ENCODE measurements at places on chromosomes 12 and 14.

- no peak for DNase-seq
These were observed 194.4 kb downstream of the KIF26A start for GRCh38 chr14:104332634-104333270.

GRCh38 chr12:122366685-122367475 is 55.6 kb downstream of the CLIP1 start:
- DNase-seq, result no peak

DNA sequence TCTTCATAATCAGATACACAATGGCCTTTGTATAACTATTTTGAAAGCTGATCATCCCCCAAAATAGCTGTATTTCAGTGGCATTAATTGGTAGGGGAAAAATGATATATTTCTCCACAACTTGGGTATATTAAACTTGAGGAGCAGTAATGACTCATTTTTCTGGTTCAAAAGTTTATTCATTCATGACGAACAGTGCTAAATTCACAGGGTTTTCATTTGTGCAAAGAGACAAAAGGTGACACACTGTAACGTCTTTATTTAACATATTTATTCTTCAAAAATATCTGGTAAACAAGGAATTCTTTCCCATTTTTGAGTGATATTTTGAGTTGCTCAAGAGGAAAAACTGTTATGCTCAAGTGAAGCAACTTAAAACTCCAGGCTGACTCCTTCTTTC is 415.5 kb upstream of the SOX5 start:
- DNase-seq, result no peak

- no peak for DNase-seq
These were observed 34.1 kb downstream of the ERH start for GRCh38 chr14:69363964-69364363.

GRCh38 chr12:107436376-107436775 is 249.2 kb upstream of the PWP1 start:
- DNase-seq, result no peak

GRCh38 chr14:59425322-59425935 is 39.8 kb downstream of the GPR135 start:
- no peak for DNase-seq

DNA sequence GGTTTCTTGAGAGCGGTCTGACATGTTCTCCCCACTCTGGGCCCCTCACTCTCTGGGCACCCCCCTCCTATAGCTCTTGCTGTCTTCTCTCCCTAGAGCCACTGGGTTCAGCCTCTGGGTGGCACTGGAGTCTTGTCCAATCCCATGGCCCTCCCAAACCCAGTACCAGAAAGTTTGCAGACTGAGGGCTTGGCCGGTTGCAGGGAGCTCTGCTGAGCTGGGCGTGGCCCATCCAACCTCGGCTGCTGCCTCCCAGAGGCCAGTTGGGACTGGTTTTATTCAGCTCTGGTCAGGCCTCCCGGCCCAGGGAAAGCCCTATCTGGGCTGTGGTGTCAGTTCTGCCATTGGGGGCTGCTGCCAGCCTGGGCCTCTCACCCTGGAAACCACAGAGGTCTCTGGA is 37.9 kb downstream of the ISCA2 start:
- DNase-seq, result no peak

- DNase-seq, result no peak
These were observed 73.3 kb upstream of the PLXNC1 start for GRCh38 chr12:94074980-94075629.

DNA sequence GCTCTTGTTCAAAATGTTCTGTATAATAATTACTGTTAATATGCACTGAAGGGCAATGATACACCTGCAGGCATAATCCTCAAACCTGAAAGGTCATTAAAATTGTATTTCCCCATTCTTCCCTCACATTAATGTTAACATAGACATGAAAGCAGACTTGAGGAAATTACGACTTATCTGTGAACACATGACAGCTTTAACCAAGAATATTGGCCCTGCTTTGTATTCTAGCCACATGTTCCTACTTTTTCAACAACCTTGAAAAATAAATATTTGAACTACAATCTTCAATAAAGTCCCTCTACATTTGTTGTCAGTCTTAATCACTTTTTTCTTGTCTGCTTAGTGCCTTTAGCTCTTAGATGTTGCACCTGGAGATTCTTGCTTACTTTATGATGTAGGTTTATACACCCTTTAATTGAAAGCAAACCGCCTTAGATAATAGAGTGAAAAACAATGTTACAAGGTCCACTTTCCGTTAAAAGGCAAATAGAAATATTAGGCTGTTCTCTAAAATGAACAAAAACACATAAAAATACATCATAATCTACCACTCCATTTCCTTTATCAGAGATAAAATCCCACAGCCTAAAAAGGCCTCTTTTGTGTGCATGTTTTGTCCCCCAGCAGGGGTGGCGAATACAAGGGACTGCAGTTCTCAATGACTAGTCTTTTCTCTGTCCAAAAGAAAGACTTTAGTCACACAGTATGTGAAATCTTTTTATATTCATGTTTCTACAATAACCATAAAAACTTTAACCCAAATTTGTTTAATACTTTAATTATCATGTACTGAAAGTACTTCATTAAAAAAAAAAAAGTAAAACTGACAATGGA is 55.9 kb downstream of the ZFC3H1 start:
- DNase-seq, result no peak

DNA sequence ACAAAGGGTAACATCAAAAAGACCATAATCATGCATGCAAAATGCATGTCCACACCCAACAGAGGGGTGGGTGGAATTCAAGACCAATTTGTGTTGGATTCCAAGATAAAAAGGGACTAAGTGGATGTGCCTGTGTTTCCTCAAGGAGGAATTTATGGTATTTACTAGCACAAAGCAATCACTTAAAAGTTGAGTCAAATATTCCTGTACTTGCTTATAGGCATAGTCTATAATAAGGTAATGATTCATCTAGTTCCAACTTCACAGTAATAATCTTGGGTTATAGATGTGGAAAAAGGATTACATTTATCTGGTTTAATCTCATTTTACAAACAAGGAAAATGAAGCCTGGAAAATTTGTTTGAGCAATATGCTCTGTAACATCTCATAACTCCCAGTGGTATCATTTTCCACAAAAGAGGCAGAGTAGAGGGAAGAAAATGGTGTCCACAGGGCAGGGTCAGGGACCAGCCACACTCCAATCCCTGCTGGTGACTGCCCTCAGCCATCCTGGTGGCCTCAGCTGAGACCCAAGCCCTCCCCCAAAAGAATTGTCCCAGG is 80.8 kb upstream of the REP15 start:
- DNase-seq, result no peak

- no peak for DNase-seq
These were observed 5.0 kb downstream of the CRIP2 start for GRCh38 chr14:105479431-105480158.

- no peak for DNase-seq
These were observed 116.9 kb upstream of the ATF1 start for GRCh38 chr12:50647031-50647430.

- DNase-seq, result no peak
These were observed 107.1 kb downstream of the PAX9 start for GRCh38 chr14:36768638-36769337.

DNA sequence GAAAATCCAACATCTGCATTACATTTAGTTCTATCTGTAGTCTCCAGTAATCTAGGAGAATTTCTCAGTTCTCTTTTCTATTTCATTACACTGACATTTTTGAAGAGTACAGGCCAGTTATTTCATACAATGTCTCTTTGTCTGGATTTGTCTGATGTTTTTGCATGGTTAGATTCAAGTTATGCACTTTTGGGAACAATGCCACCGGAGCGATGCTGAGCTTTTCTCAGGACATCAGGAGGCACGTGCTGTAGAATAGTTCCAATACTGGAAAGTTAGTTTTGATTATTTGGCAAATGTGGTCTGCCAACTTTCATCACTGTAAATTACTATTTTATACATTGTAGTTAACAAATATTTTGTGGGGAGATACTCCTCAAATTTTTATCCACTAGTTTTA is 43.1 kb downstream of the ALDH1L2 start:
- DNase-seq, result no peak

- DNase-seq, result no peak
These were observed 22.0 kb downstream of the OR5AU1 start for GRCh38 chr14:21133901-21134300.

Data from GM19239 (cell line).